ENCODE measurements at places on chromosomes 12 and 14.

- no peak for DNase-seq
These were observed 69.9 kb downstream of the RAD52 start for GRCh38 chr12:879641-880040.

GRCh38 chr12:25365340-25365730, 114.6 kb upstream of the KRAS start:
- DNase-seq = no peak

DNA sequence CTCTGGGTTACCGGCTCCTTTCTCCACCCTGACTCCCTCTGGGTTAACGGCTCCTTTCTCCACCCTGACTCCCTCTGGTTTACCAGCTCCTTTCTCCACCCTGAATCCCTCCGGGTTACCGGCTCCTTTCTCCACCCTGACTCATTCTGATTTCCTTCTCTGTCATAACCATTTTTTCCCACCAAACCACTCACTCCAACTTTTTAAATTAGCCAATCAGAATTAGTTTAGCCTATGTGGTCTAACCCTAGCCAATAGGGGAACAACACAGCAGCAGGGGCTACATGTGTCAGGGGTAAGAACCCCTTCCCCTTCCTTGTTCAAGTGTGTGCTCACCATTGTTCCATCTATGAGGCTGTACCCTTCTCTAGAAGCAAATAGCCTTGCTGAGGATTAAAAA, 98.4 kb upstream of the RBM19 start:
- DNase-seq = no peak

DNA sequence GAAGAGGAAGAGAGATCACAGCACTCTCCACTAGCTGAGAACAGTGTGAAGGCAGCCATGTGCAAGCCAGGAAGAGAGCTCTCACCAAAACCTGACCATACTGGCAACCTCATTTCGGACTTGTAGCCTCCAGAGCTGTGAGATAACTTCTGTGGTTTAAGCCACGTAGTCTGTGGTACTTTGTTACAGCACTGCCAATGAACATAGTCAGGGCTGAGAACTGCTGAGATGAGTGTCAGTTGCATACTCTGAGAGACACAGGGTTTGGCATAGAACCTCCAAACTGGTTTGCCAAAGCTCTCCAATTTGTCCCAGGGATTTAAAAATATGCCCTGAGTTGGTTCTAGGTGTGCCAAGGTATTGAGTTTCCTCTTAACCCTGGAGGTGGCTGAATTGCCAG, 218.6 kb downstream of the ATP23 start:
- no peak for DNase-seq

DNA sequence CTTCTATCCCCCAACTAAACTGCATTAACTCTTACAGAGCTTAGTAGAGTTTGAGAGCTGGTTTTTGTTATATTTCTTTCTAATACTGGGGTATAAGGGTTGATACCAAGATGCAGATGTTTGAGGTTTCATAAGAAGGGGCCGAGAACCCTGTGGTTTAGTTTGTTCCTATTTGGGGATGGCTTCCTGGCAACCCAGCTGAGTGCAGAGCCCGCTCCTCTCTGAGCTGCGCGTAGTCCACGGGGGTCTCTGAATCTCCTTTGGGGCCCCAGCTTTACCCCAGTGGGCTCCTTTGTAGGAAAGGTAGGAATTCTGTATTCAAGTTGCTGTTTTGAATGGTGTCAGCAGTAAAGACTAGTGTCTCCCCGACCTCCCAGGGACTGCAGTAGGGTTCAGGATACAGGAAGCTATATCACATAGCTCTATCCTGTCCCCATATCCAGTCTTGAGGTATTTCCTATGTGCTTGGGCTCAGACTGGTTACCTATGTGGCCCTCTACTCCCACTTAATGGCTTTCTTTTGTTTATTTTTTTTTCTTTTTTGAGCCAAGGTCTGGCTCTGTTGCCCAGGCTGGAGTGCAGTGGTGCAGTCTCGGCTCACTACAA, 25.4 kb downstream of the PLXNC1 start:
- no peak for DNase-seq

DNA sequence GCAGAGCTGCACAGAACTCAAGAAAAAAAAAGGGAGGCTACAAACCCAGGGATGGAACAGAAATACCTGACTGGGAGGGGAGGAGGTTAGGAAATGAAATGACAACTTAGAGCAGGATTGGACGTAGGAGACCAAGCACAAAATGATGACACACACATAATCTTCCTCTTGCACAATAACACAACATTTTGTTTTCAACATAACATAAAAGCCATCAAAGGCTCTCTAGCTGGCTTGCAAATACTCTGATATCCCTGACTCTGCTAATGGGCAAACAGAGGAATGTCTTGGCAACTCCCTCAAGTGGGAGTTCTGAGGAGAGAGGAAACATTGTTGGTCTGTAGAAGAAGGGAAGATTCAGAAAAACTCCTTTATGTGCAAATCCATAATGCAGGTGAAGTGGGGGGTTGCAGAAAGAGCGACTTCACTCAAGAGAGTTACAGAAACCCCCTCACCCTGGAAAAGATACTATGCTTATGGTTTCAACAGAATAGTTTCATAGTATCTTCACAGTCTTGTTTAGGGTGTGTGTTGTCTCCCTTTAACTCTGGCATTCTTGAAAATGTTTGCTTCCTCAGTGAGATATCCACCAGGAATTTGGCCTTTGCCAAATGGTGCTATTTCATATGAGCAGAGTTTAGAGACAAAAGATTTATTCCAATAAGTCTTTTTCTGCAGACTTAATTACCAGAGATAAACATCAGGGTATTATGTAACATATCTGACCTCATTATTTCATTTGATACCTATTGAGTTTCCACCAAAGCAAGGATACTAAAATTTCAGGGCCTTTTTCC, 43.8 kb upstream of the LTBP2 start:
- no peak for DNase-seq

- DNase-seq = no peak
These were observed 11.0 kb upstream of the MLXIP start for GRCh38 chr12:122067548-122067947.

- no peak for DNase-seq
These were observed at the start of gene TMEM30B for GRCh38 chr14:61281186-61281947. TSS of gene TMEM30B (minus strand) at chr14:61281338. CDS start at chr14:61281147, 191 bp downstream.

DNA sequence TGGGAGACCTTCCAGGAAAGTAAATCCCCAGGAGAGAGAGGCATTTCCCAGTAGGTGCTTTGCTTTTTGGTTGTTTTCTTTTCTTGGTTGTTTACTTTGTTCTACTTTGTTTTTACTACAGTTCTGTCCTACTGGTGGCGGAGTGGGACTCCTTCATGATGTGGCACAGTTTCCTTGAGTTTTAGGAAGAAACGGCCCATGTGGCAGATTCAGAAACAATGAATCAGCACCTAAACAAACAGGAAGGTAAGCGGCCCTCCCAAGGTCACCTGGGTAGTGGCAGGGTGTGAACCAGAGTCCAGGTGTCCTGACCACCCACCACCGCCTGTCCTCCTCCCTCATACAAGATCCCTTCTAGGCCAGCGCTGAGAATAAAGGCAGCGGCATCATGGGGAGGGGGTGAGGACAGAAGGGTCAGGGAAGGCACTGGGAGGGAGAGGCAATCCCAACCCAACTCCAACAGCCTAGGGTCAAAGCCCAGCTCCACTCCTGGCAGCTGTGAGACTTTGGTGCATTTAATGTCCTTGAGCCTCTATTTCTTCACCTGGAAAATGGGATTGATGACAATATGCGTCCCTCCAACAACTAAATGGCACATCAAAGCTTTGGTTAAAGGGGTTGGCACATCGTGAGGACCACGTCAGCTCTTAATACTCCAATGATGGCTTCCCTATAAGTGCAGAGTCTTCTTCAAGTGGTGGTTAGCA, 111.5 kb upstream of the BCL2L14 start:
- DNase-seq = no peak

DNA sequence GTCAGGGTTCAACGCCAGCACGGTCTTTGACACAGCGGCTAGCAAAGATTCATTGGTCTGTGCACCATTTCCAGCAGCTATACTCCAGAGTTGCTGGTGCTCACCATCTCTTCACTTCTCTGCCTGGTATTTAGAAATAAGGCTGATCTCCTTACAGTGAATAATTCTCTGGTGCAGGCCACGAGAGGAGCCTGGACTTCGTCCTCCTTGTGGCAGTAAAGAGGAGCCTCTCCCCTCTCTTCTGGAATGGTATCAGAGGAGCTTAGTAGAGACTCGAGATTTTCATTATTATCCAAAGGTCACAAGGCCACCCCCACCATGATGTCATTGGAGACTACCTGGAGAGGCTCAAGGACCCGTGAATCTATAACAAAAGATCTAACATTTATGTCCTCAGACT, 30.8 kb upstream of the BCL2L14 start:
- no peak for DNase-seq

GRCh38 chr12:1920971-1921370, 2.5 kb upstream of the CACNA2D4 start:
- DNase-seq = no peak

- no peak for DNase-seq
These were observed 551.0 kb downstream of the DIO2 start for GRCh38 chr14:79660053-79660939.

- no peak for DNase-seq
These were observed 3.1 kb upstream of the CDCA4 start for GRCh38 chr14:105023791-105024480.

- DNase-seq = no peak
These were observed 24.8 kb downstream of the PRKCH start for GRCh38 chr14:61346221-61346620.

DNA sequence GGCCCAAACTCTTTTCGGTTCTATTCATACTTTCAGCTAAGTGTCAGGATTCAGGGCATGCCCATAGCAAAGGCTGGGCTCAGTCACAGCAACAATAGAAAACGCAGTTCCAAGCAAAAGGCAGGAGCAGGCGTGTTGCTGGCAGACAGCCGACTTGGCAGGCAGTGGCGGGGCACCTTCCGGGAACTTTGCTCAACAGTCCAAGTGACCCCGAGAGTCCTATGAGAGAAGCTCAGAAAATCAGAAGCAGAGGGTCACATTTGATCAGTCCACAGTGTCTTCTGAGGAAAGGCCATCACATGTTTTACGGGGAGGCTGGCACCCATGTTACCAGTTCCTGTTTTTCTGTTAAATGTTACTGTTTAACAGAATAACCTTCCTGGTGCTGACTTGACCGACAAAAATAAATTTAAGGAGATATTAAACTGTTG, 115.0 kb downstream of the DACT1 start:
- no peak for DNase-seq

DNA sequence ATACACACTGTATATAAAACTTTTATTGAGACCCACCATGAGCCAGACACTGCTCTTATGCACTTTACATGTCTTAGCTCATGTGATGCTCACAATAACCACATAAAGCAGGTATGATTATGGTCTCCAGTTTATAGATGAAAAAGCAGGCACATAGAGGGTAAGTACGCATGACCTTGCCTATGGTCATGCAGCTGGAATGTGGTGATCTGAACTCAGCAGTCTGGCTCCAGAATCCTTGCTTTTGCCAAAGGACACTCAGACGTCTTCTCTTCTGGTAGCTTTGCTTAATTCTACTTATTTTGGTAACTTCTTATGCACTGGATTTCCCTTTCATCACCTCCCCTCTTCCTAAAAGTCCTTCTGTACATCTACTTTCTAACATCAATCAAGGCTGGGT, 103.3 kb upstream of the CRY1 start:
- DNase-seq = no peak

GRCh38 chr12:7092229-7092985, at the start of gene C1R:
TSS of gene C1R (minus strand) at chr12:7092445. CDS start at chr12:7092388, 57 bp downstream.
- peak; percentile 68 for DNase-seq
